ENCODE measurements at places on chromosomes 11 and 22.

- no peak for DNase-seq
Measured at GRCh38 chr22:28514321-28514821, 165.3 kb downstream of the TTC28 start.

DNA sequence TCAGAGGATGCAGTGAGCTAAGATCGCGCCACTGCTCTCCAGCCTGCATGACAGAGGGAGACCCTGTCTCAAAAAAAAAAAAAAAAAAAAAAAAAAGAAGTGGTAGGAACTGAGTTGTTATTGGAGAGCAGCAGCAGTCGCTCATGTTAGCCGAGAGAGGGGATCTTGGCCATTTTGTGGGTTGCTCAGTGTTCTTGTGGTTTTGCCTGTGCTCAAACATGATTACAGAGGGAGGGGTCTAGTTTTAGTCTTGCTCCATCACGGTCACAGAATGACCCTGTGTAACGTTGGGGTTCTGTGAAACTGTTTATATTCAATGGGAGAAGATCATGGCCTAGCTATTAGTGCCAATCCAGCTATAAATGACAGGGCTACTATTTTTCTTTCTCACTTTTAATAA lies 1.9 kb downstream of the DPAGT1 start:
- DNase-seq, result no peak

- DNase-seq, result peak; percentile 6
Measured at GRCh38 chr22:28674121-28674563, 5.5 kb downstream of the TTC28 start.

GRCh38 chr22:27097506-27097905 lies 440.1 kb downstream of the MIAT start:
- no peak for DNase-seq

DNA sequence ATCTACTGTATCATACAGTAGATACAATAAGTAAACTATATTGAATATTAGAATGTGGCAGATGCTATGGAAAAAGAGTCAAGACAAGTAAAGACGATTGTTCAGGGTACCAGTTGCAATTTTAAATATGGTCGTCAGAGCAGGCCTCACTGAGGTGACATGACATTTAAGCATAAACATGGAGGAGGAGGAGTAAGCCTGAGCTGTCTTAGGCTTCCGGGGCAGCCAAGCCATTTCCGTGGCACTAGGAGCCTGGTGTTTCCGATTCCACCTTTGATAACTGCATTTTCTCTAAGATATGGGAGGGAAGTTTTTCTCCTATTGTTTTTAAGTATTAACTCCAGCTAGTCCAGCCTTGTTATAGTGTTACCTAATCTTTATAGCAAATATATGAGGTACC lies 14.5 kb downstream of the PIK3IP1 start:
- no peak for DNase-seq

GRCh38 chr22:33524511-33525260 lies 395.6 kb downstream of the LARGE1 start:
- DNase-seq, result no peak

- DNase-seq, result no peak
Measured at GRCh38 chr11:11537372-11537771, 84.4 kb downstream of the GALNT18 start.

DNA sequence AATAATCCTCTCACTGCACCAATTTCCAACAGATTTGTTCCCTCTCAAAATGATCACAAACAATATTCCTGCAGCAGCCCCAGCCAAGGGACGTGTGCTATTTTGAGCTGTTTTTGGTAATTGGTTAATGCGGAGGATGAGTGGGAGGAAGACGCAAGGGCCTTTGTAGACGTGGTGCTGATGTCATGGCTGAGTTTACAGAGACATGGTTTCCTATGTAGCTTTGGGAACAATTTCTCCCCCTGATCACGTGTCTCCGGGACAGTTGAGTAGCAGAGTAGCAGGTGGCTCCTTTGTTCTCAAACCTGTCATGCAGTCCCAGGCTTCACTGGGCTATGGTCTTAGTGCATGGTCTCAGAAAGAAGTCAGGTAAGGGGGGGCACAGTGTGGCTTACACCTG lies 183.2 kb upstream of the NECTIN1 start:
- no peak for DNase-seq

GRCh38 chr11:121412000-121412587 lies 40.0 kb upstream of the SORL1 start:
- no peak for DNase-seq

DNA sequence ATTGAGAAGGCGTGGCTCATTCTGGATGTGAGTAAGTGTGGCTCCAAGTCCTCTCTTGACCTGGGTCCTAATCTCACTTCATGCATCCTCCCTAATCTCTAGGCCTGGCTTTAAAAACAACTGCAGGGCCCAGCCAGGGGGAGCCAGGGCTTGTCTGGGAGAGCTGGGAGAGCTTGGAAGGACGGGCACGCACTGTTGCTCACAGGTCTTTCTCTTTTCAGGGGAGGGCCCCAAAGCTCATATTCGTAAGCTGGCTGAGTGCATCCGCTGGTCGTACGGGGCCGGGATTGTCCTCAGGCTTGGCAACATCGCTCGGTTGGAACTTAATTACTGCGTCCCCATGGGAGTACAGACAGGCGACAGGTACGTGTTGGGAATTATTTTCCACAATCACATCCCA lies 34.1 kb upstream of the PARVB start:
- DNase-seq, result no peak

- DNase-seq, result no peak
Measured at GRCh38 chr11:5065027-5065426, 4.3 kb upstream of the OR52E1 start.

DNA sequence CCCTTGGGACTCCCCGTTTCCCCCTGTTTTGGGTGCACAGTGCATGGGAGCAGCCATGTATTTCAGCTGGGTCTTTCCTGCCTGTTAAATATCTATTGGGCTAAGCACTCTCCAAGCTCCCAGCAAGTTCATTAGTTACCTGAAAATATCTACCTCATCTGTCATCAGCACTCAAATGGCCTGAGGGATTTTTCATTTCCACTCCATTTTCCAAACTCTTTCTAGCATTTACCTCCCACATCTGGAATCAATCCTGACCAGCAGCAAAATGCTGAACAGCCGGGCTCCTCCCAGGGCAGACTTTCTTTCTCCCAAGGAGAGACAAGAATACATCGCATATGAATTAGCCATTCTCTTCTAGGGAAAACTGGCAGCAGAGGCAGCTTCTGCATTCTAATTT lies 273.5 kb upstream of the MPPED2 start:
- no peak for DNase-seq

- DNase-seq, result no peak
Measured at GRCh38 chr11:47986742-47987141, 6.4 kb downstream of the PTPRJ start.

GRCh38 chr11:17277024-17277584 lies 565 bp downstream of the NUCB2 start:
- no peak for DNase-seq

Data from activated naive CD4-positive, alpha-beta T cell treated with Interleukin-2 at 50 U/mL for 16 hours (primary cell).